IPS-NIHi11 (cell line): ENCODE measurements at places on chromosomes 7 and 10.

DNA sequence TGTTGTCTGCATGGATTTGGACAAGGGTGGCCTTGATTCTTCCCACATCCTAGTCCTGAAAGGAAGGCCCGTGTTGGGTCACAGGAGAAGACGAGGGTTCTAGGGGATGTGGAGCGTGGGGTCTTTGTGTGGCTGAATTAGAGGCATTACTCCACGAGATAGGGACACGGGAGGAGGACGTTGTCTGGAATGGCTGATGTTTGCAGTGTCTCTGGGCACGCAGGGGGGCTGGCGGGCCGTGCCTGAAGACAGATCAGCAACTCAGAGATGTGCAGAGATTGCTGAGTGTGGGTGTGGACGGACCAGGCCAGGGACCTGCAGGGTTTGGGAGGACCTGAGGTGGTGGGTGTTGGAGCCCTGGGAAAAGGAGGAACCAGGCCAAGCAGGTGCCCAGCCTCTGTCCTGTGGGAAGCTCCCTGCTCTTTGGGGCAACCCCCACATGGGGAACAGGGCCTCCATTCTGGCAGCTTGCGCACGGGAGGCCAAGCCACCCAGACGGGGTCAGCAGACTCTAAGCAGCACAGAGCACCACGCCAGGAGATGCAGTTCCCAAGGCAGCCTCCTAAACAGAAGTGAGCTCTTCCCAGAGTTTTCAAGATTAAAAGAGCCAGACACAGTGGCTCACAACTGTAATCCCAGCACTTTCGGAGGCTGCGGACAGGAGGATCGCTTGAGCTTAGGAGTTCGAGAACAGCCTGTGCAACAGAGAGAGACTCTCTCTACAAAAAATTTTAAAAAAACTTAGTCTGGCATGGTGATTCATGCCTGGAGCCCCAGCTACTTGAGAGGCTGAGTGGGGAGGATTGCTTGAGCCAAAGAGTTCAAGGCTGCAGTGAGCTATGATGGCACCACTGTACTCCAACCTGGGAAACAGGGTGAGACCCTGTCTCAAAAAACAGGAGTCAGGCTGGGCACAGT lies 71.0 kb upstream of the GTF2I start:
- no peak for DNase-seq

DNA sequence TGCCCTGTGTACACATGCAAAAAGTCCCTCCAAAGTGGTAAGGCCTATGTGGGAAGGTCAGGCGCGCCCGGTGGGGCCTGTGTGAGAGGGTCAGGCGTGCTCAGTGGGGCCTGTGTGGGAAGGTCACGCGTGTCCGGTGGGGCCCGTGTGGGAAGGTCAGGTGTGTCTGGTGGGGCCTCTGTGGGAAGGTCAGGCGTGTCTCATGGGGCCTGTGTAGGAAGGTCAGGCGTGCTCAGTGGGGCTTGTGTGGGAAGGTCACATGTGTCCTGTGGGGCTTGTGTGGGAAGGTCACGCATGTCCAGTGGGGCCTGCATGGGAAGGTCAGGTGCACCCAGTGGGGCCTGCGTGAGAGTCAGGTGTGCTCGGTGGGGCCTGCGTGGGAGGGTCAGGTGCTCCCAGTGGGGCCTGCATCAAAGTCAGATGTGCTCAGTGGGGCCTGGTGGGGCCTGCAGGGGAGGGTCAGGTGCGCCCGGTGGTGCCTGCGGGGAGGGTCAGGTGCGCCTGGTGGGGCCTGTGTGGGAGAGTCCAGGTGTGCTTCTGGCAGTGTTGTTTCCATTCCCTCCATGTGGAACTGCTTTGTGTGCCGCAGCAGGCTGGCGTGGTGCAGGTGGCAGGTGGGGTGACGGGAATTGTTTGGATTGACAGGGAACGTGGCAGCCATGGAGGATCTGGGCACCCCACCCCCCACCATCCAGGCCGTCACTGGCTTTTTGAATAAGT lies 15.4 kb downstream of the LRRC27 start:
- no peak for DNase-seq

DNA sequence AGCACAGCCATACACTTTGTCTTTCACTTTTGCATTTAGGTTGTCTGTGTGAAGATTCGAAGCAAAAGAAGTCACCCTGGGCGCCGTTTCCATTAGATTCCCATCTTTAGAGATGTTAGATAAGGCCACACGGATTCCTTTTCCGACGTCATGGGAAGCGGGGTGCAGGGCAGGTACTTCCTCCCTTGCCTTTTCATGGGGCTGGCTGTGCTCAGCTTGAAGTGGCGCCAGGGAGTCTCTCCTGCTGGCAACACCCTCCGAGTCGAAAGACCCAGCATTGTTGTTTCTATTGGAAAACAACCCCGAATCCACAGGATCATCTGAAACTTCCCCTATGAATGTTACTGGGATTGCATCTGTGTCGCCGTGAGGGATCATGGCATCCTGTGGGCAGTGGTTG lies 246.4 kb upstream of the GRB10 start:
- no peak for DNase-seq

DNA sequence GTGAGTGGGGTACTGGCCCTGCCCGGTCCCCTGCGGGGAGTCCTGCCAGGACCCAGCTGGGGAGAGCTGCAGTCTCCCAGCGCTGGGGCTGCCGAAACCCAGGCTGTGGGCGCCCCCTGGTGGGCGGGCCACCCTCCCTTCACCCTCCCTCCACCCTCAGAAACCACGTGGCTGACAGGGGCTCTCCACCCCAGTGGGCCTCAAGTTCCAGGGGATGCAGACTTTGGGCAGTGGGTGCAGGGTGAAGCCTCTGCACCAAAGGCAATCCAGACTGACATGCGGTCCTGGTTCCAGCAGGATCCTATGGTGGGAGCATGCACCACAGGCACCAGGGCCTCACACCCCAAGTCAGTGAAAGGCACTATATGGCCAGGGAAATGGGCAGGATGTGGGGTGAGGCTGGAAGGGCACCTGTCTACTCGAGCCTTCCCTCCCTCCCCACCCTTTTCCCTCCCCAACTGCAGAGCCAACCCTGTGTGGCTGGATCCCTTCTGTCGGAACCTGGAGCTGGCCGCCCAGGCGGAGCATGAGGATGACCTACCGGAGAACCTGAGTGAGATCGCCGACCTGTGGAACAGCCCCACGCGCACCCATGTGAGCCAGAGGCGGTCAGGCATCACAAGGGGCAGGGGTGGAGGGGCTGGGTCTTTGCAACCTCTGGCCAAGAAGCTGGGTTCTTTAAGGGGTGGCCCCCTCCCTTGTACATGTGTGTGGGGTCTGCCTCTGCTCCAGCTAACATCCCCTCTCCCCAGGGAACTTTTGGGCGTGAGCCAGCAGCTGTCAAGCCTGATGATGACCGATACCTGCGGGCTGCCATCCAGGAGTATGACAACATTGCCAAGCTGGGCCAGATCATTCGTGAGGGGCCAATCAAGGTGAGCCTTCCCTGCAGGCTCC lies 38.8 kb downstream of the PSAP start:
- peak; percentile 84 for DNase-seq

DNA sequence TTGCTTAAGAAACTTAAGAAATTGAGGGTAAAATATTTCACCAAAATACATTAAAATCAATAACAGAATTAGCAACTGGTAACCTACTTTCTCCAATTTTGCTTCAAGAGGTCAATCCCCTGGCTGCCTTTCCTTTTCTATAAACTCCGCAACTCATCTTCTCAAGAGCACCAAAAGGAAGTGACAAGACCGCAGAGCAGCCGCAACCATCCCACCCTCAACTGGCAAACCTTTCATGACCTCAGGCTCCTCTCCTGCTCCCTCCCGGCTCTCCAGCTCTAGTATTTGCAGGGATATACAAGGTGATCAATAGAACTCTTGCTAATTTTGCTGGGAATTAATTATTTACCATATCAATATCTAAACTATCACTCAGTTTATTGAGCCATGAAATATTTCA lies 88.9 kb downstream of the ATE1 start:
- DNase-seq: no peak

DNA sequence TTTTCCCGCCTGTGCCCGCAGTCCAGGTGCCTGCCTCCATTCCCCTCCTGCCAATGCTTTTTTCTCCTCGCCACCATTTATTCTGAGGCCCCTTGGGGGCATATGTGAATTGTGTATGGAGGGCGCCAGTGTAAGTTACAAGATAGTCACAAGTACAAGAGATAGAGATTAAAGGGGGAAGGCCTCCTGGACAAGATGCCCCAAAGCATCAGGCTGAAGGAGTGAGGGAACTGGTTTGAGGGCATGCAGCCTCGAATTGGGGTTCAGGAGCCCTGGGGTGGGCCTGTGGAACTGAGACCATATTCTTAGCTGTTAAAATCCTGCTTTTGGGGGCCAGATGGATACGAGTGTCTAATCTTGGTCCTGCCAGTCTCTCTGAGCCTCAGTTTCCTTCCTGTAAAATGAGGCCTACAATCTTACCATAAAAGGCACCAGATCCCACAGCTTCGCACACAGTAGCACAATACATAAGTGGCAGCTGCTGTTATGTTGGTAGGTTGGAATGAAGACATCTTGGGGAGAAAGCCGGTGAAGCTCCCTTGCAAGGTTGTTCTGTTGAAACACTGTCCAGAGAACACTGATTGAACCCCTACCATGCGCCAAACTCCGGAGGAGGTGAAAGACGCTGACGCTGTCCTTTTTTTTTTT lies 545 bp upstream of the COMTD1 start:
- no peak for DNase-seq

- no peak for DNase-seq
Observed at GRCh38 chr7:2862831-2863361, 18.8 kb upstream of the GNA12 start.

- DNase-seq: no peak
Observed at GRCh38 chr10:78386509-78386908, 352.8 kb downstream of the RPS24 start.

DNA sequence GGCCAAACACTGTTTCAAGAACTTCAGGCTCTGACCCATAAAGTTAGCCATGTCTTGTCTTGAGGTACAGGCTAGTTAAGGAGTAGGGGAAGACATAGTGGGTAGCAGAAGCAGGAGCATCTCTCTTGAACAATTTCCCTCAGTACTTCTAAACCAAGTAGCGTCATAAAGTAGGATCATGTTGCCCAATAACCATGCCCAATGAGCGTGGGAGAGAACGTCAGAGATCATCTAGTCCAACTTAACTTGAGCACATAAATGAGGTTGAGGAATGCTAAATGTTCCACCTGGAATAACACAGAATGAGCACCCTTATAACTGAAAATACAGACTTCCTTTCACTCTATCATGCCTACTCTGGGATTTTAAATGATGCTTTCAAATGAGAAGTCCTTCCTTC lies 134.9 kb downstream of the AOAH start:
- no peak for DNase-seq

DNA sequence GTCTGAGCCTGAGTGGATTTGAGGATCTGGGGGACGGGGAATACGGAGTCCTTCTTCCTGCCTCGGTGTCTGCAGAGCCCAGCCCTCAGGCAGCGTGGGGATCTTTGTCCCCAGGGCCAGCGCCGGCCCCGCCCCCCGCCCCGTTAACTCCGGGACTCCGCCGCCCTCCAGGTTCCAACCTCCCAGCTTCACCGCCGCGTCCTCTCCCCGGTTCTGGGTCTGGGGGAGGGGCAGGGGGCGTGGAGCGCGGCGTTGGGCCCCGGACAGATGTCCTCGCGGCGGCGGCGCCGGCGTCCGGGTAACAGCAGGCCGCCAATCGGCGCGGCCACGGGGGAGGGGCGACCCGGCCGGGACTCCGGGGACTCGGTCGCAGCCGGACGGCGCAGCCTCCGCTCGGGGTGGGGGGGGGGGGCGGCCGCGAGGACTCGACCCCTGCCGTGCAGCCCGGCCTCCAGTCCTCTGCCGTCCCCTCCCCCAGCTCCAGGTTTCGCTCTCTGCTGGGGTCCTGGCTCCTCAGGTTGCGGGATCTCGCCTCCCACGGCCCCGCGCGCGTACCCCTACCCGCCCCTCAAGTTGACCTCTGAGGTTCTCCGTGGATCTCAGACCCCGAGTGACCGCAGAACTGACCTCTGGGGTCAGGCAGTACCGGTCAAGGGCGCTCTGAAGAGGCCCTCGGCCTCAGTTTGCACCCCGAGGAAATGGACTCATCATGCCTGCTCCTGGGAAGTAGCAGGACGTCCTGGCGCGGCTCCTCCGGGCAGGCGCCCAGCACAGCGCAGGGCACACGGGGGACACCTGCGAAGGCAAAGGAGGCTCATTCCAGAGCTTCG lies 2.3 kb upstream of the ELFN1 start:
- DNase-seq: peak; percentile 43

GRCh38 chr7:22715969-22716368 lies 11.0 kb upstream of the IL6 start:
- DNase-seq: no peak

- no peak for DNase-seq
Observed at GRCh38 chr7:106693677-106694353, 32.9 kb upstream of the CCDC71L start.
